ENCODE measurements at places on chromosomes 5 and 9. TPM values are rescaled to one million over a fixed set of nuclear protein-coding genes. Genes with fewer than 3 reads are reported as not detected.

The GRAMD2B gene
- total RNA-seq = 118 TPM

GRCh38 chr5:40619421-40619820, 60.3 kb upstream of the PTGER4 start:
- H3K27me3 ChIP-seq = no peaks in the 10 kb centered on the region
- peaks cover 77% of the 10 kb centered on the region for H3K4me1 ChIP-seq
- peak; percentile 27 for DNase-seq
- H3K27ac ChIP-seq = peak overlapping the region; percentile 52
- H3K36me3 ChIP-seq = no peaks in the 10 kb centered on the region
- peak overlapping the region; percentile 73 for H3K4me3 ChIP-seq

GRCh38 chr5:106127341-106127781, 1543.4 kb downstream of the EFNA5 start:
- no peak overlapping the region for H3K4me3 ChIP-seq
- no peak overlapping the region for H3K27ac ChIP-seq
- H3K27me3 ChIP-seq = peaks cover 2% of the 10 kb centered on the region
- no peaks in the 10 kb centered on the region for H3K4me1 ChIP-seq

The MARCOL gene
- not detected for total RNA-seq

The MOB3B gene
- total RNA-seq = not detected

- H3K4me1 ChIP-seq = no peaks in the 10 kb centered on the region
- H3K27ac ChIP-seq = no peak overlapping the region
- no peaks in the 10 kb centered on the region for H3K36me3 ChIP-seq
- H3K4me3 ChIP-seq = no peak overlapping the region
- DNase-seq = no peak
These were observed 189.6 kb upstream of the SEMA6A start for GRCh38 chr5:116763987-116764866.

GRCh38 chr5:89299998-89300397, 417.0 kb upstream of the MEF2C start:
- H3K27me3 ChIP-seq = no peaks in the 10 kb centered on the region
- no peaks in the 10 kb centered on the region for H3K36me3 ChIP-seq
- H3K4me1 ChIP-seq = peaks cover 6% of the 10 kb centered on the region

- no peaks in the 10 kb centered on the region for H3K4me1 ChIP-seq
- DNase-seq = no peak
- H3K4me3 ChIP-seq = no peak overlapping the region
- H3K27ac ChIP-seq = no peak overlapping the region
- H3K36me3 ChIP-seq = no peaks in the 10 kb centered on the region
- H3K27me3 ChIP-seq = peaks cover 12% of the 10 kb centered on the region
These were observed 131.0 kb upstream of the DAB2 start for GRCh38 chr5:39555788-39556187.

DNA sequence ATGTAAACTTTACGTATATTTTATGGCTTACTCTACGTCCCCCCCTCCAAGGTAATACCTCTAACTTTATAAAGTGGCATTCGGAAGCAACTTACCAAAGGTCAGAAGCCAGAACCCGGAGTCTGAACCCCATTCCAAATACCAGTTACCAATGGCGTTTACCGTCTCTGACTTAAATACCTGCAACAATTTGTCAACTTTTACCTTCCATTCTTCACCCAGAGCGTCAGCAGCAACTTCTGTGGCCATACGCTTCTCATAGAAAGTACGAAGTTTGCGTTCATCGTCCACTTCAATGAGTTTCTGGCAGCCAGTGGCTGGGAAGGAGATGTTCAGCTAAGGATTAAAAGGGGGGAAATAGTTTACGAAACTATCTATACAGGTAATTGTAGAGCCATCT, 753 bp downstream of the RPS6 start:
- H3K4me1 ChIP-seq = peaks cover 65% of the 10 kb centered on the region
- peaks cover 64% of the 10 kb centered on the region for H3K36me3 ChIP-seq
- DNase-seq = no peak

DNA sequence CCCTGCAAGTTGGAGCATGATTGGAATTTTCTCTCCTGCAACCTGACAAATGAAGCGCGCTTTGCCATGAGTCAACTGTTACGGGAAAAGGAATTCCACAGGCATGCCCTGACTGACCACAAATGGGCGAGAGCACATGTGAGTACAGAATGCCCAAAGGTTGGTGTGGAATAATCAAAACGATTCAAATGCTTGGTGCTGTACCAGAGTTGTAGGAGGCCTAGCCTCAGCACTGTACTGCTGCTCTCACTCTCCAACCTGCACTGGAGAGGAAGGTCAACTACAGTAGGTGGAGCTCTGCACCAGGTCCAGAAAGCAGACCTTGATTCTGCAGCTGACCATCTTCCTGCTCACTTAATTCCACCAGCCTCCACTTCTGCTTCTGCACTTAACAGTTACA, 406.9 kb upstream of the ACTBL2 start:
- peak overlapping the region; percentile 6 for H3K4me3 ChIP-seq
- H3K27ac ChIP-seq = peak overlapping the region; percentile 20
- H3K27me3 ChIP-seq = no peaks in the 10 kb centered on the region

DNA sequence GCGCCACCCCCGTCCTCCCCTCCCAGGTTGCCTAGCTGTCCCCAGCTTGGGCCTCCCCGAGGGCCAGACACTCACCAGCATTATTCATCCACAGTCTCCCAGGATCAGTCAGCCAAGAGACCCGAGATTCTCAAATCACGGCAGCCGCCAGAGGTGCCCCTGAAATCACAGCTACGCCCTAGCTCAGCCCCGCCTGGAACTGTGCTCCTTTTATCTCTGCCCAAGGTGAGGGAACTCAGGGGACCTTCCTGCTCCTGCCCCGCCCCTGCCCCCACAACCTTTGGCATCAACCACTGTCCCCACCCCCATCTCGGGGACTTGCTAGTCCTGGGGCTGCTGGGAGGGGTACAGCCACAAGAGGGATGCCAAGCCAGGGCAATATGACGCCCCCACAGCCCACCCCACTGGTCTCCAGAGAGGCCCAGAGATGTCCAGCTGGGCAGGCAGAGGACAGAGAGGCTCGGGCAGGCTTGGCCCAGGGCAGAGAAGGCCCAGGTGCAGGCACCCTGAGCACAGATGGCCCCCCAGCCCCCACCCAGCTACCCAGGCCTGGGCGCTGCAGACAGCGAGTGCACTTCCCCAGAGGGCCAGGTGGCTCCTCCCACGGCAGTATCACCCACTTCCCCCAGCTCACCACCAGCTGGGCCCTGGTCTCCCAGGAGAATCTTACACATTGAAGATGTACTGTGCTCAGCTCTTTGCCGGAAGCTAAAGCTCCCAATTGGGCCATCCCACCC, at the start of gene FUT7:
Gene FUT7, minus strand, starts transcription at position 185 of the 737 bp plus-strand sequence. Its CDS starts 97 bp downstream, at position 88.
- H3K4me1 ChIP-seq = 0 out of 2 replicates have a peak, but pooled peaks cover 4% of the 10 kb centered on the region
- no peak within 1 kb of the TSS for H3K27ac ChIP-seq
- H3K27me3 ChIP-seq = no peaks in the 10 kb centered on the region
- no peak within 1 kb of the TSS for H3K4me3 ChIP-seq

The TBC1D13 gene
- 28.5 TPM for total RNA-seq
